ENCODE measurements at places on chromosomes 6 and 20.

DNA sequence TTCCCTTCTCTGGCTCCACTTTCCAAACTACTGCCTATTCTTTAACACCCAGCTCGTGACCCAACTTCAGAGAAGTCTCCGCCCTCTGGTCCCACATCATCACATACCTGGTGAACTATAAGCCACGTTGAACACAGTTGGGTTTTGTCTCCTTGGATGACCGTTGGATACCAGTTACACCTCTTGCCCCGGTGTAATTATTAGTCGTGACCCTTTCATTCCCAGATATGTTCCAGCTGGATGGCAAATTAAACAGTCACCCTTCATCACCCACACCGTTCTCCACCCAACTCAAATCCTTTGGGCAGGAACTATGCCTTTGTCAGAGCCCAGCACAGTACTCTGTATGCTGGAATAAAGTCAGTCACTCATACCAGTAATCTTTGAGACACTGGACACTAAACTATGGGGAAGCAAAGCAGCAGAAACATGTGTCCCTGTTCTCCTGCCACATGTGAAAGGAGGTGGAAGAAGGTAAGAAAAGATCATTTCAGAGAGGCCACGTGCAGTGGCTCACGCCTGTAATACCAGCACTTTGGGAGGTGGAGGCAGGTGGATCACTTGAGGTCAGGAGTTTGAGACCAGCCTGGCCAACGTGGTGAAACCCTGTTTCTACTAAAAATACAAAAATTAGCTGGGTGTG, 22.5 kb downstream of the PLAGL2 start:
- no peak for DNase-seq

DNA sequence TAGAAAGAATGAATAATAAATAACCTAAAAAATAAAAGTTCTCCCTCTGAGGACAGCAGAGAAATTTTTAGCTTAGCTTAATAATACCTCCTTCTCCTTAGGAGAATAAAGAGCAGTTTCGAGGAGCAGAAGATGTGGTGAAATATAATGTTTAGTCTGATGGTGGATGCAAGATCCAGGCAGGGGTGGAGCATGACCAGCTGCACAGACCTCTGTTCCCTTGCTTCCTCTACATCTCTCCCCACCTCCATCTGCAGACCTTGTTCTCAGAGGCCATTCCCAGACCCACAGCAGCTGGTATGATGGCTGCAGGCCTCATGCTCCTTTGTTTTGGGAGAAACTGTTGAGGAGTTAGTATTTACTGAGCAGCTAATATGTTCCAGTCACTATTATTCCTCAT, 1.5 kb downstream of the BTN3A2 start:
- no peak for DNase-seq

DNA sequence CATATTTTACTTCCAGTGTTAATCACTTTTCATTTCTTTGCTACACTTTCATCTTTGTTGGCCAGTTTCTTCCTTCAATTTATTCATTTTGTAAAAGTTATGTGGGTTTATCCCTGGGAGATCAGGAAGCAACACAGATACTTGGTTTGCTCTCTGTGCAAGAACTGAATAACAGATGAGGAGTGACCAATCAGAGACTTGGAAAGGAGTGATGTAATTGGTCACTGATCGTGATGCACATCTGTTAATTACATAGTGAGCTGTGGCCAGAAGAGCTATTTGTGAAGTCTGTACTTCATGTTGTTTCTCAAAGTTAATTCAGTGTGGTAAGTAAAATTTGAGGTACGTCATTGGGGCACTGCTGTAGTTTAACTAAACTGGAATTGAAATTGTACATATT, 21.3 kb downstream of the ANKRD6 start:
- no peak for DNase-seq

DNA sequence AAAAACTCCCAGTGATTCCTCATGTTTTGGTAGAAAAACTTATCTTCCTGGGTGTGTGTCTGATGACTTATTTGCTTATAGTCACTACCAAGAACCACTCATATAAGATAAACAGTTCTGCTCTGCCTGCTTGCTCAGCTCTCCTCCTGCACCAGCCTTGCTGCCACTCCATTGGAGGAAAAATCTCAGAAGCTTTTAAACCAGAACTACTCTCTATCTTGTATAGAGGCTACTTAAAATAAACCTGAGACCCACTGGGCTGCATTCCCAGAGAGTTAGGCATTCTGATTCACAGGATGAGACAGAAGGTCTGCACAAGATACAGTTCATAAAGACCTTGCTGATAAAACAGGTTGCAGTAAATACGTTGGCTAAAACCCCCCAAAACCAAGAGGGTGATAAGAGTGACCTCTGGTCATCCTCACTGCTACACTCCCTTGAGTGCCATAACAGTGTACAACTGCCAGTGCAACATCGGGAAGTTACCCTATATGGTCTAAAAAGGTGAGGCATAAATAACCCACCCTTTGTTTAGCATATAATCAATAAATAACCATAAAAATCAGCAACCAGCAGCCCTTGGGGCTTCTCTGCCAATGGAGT, 728.3 kb downstream of the EPHA7 start:
- no peak for DNase-seq

- DNase-seq, result no peak
Measured at GRCh38 chr6:153143200-153143599, 12.1 kb upstream of the RGS17 start.

DNA sequence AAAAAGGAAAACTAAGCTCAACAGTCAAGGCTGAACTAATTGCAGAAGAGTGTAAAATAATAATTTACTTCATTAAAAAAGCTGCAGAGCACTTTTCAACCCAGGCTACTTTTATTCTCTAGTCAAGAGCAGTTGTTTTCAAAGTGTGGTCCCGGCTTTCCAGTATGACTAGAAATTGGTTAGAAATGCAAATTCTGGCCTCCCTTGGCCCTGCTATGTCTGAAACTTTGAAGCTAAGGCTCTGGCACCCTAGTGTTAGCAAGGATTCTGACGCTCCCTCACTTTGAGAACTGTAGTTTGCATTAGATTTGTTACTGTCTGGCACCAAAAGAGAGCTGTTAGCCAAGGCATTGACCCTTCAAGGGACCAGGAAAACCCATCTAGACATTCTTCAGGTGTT, 9.5 kb upstream of the NXT1 start:
- DNase-seq, result no peak

Measured in stimulated activated CD4-positive, alpha-beta T cell treated with anti-CD3 and anti-CD28 coated beads, Interleukin-2, amount 100 ng/mL, for 24 hours (primary cell).